ENCODE measurements at places on chromosomes 4 and X.

DNA sequence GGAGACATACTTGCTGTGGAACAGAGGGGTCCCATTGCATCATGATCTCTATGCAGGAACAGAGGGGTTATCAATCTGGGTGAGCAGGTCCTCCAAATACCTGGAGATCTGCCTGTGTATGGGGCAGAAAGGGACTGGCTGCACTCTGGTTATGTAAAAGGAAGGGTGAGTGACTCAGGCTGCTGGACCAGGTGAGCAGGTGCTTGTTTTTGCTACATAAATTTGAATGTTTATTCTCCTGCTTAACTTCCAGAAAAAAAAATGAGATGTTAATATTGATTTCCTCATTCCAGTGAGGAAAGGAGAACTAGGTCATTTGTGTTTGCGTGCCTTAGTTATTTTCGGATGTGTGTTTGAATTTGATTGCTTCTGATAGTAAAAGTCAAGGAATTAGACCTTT is 225.8 kb upstream of the TRAM1L1 start:
- DNase-seq, result no peak

DNA sequence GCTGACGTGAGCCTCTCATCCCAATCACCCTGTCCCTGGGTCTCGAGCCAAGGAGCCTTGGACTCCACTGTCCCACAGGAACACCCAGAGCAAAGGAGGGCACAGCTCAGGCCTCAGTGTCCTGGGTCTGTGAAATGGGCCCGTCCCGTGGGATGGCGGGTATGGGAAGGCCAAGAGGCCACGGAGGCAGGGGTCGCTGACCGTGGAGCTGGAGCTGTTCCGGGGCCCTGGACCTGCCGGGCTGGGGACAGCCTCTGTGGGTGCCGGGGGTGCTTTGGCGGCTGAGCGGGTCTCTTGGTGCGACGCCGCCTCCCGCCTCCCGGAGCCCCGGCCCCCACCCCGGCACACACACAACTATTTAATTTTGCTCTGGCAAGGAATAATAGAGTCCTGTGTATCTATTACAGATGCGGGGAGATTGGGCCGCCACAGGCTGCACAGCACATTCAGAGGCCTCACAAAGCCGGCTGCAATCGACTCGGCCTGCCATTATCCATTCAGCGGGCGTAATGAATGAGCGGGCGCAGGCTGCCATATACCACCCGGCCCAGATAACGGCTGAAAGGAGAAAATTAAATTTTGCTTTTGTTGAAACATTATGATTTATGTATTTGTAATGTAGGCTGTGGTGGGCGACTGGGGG is 83.9 kb upstream of the NKX1-1 start:
- DNase-seq, result no peak

DNA sequence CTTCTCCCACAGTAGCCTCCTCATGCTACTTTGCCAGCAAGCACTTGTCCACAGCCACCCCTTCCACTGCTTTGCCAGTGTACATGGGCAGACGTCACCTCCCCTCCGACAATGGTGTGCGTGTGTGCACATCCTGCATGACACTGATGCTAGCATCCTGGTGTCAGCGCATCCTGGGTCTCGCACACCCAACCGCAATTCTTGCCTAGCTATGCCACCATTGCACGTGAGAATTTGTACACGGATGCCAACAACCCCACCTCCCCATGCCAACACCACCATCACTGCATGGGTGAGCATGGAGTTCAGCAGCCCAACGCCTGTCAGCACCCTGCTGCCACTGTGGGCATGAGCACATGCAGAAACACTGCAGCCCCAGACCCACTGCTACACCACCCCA is 550.0 kb downstream of the STPG2 start:
- DNase-seq, result no peak

- DNase-seq, result peak; percentile 32
Observed at GRCh38 chrX:45851434-45851991, 650.8 kb upstream of the DIPK2B start.

- DNase-seq, result no peak
Observed at GRCh38 chrX:96989830-96990571, 106.3 kb downstream of the RPA4 start.

DNA sequence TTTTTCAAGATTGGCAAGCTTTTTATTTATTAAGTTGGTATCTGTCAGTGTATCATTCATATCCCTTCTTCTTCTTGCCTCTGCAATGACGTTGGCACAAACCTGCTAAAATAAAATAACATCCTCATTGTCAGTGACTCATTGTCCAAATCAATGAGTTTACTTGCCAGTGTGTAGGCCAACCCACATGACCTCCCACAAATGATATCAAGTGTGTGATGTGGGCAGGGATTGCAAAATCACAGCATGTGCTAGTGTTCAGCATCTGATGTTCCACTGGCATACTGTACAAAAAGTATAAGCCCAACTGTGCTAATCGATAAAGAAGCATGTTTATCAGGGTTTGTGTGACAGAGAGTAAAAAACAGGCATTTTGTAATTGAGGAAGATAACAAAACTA is 25.5 kb downstream of the GPAT3 start:
- DNase-seq, result no peak

GRCh38 chrX:23911126-23911835 is 3.5 kb downstream of the CXorf58 start:
- no peak for DNase-seq

DNA sequence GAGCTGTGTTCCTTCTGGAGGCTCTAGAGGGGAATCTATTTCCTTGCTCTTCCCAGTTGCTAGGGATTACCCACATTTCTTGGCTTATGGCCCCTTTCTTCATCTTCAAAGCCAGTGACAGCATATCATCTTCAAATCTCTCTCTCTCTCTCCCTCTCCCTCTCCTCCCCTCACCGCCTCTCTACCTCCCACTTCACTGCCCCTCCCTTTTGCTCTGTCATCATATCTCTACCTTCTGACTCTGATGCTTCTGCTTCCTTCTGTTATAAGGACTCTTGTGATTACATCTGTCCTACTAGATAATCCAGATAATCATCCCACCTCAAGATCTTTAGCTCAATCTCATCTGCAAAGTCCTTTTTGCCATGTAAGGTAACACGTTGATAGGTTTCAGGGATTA is 93.1 kb upstream of the TEX13D start:
- DNase-seq, result no peak

GRCh38 chrX:35819241-35819640 is 21.1 kb downstream of the MAGEB16 start:
- no peak for DNase-seq

- DNase-seq, result no peak
Observed at GRCh38 chrX:72129661-72130060, 2.1 kb downstream of the RTL5 start.

DNA sequence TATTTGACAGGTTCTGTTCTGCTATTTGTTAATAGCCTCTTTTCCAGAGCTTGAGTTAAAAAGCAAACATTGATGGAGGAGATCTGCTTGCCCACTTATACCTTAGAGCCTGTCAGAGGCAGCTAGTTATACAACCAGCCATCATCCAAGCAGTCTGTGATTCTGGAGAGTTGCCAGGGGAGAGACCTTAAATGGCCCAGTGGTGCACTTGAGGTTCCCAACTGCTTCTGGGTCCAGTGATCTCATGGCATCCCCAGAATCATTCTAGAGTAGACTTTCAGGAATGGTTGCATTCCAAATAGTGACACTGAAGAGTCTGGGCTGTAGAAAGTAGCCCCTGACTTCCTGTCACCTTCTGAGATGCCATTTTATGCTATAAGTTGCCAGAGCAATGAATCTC is 160.7 kb downstream of the FHIP1A start:
- DNase-seq, result no peak

DNA sequence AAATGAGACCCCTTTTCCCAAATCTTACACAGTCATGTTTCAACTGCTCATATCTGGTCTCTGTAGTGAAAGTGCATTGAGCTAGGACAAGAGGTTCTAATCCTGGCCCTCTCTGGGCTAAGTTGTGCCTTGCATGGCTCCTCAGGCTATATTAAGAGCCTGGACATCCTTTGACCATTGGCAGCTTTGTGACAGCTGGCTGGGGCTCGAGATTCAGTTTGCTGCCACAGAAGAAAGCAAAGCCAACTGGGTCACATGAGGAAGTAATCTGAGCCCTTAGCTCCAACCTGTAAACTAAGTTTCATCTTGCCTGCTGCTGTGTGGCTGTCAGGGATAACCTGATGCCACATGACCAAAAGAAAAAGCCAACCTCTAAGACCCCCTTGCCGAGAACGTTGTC is 51.8 kb upstream of the JADE1 start:
- DNase-seq, result no peak

DNA sequence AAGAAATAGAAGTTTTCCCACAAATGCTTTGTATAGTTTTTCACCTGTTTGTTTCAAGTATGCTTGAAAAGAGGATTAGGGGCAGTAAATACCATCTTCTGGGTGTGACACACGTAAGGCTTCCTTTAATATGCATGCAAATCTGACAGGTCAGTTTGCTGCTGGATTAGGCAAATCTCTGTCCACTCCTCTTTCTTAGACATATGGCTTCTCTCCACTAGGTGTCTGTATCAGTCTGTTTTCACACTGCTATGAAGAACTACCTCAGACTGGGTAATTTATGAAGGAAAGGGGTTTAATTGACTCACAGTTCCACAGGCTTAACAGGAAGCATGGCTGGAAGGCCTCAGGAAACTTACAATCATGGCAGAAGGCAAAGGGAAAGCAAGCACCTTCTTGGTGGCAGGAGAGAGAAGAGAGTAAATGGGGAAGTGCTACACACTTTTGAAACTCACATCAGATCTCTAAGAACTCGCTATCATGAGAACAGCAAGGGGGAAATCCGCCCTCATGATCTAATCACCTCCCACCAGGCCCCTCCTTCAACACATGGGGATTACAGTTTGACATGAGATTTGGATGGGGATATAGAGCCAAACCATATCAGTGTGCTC is 66.9 kb downstream of the TAB3 start:
- no peak for DNase-seq

GRCh38 chrX:145405012-145405411 is 157.7 kb downstream of the SPANXN1 start:
- DNase-seq, result no peak

- DNase-seq, result no peak
Observed at GRCh38 chr4:57412259-57413054, 302.3 kb upstream of the IGFBP7 start.

DNA sequence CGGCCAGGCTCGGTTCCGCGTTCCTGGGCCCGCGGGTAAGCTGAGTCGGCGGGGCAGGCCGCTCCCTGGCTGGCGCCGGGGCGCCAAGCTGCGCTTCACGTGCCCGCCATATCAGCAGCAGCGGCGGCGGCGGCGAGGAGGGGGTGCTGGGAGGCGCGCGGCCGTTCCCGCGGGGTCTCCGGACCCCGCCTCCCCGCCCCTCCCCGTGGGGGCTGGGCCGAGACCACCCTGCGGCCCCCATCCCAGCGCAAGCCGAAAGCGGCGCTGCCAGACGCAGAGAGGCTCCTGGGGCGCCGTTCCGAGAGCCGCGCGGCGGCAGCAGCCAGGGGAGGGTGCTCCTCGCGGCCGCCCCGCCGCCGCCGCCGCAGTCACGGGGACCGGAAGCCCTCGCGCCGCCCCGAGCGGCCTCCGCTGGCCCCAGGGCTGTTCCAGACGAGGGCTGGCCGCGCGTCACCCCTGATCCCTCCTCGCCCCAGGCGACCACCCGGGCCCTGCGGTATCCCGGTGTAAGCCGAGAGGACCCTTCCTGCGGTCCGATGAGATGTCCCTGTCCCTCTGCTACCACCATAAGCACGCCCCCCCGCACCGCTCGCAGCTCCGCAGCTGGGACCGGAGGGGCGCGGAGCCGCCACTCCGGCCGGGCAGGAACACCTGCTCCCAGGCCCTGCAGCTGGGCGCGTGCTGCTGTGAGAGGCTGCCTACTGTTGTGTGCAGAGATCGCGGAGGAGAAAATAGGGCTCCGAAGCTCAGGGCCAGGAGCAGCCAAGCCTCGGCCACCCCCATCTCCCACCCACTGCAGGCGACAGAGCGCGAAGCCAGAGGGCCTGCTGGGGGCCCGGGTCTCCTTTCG is 7.5 kb upstream of the BCOR start:
- DNase-seq, result no peak

- DNase-seq, result no peak
Observed at GRCh38 chr4:73723023-73723422, 17.3 kb upstream of the CXCL8 start.

DNA sequence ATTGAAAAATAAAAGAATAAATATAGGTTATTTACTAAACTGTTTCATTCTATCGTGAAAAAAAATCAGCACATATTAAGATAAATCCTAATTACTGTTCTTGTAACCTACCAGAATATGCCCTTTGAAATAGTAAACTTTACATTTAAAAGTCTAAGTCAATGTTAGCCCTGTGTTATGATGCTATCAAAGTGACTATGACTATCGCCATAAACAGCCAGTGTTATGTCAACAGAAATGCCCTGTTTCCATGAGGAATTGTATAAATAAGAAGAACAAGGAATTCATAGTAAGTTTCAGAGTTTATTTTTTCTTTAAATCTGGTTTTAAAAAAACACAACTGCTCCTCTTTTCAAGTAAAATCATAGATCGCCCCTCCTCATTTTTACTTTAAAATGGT is 11.4 kb downstream of the NR3C2 start:
- no peak for DNase-seq

- DNase-seq, result peak; percentile 16
Observed at GRCh38 chrX:129540068-129540653, at the start of gene OCRL. OCRL (plus strand) TSS chrX:129540259; CDS start chrX:129540440, 181 bp downstream.

GRCh38 chr4:156976147-156976546 is 4.5 kb upstream of the PDGFC start:
- DNase-seq, result no peak

GRCh38 chrX:118347131-118347530 is 1.2 kb downstream of the WDR44 start:
- no peak for DNase-seq

DNA sequence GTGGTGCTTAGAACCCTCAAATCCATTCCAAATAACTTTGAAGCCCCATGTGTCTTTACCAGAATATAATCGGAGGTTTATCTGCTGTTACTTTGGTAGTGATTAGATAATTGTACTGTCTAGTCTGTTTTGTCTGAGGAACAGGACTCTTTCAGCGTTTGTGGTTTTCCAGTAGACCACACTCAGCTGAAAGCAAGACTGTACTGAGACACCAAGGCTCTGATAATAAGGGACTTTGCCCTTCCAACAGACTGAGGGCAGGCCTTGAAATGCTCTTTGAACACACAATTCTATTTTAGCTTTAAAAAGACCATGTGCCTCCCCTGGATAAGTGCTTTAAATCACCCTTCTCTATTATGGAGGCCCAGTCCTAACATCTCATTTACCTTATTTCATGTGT is 76.1 kb downstream of the KLHL8 start:
- DNase-seq, result no peak

DNA sequence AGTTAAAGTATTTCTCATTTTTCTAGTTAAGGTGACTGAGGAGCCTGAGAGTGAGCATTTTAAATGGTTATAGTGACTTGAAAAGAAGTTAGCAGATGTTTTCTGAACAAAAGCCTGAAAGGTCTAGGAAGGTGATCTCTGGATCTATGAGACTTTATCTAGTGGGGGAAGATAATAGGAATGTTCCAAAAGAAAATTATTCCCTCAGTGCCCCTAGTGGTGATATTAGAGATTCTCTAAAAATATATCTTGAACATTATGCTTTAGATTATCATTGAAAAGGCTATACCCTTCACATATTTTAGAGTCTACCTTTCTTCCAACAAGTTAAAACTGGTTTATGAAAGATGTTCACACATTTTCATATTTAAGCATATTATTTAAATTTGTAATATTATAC is 69.0 kb upstream of the SPANXN1 start:
- no peak for DNase-seq

Measured in T-helper 9 cell (primary cell).